ENCODE measurements at places on chromosomes 5 and 9.

GRCh38 chr5:110525762-110526161 is 200.7 kb downstream of the TMEM232 start:
- DNase-seq, result no peak

- no peak for DNase-seq
These were observed 555.6 kb downstream of the PRR16 start for GRCh38 chr5:121019734-121020133.

GRCh38 chr5:52743970-52744369 is 43.7 kb upstream of the ITGA1 start:
- no peak for DNase-seq

DNA sequence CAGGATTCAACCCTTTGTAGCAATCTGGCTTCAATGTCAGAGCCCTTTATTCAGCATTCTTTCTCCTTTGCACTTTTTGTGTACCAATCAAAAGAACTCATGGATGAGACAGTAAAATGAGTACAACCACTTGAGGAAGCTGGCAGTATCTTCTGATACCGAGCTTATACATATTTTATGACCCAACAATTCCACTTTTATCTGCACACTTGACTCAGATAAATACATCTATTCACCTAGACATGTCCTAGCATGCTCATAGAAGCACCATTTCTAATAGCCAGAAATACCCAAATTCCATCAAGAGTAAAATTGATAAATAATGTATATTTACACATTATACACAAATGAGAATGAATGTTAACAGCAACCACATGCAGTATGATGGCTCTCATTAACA is 111.2 kb upstream of the PTGER4 start:
- no peak for DNase-seq

DNA sequence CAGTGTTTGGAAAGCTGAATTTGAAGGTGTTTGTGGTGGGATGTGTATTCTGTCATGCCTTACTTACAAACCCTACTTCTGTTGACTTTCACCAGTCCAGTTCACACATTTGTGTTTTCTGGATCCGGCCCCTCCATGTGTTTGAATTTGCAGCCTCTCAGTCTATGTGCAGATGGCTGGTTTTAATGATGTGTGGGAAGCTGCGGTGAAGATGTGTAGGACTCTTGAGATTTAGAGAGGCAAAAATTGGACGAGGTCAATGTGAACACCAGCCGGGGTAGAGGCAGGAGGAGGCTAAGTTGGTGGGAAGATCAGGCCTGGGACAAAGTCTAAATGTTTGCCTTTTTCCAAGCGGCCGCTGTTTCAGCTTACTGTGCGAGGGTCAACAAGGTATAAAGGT is 115.4 kb upstream of the KLF9 start:
- DNase-seq, result no peak

DNA sequence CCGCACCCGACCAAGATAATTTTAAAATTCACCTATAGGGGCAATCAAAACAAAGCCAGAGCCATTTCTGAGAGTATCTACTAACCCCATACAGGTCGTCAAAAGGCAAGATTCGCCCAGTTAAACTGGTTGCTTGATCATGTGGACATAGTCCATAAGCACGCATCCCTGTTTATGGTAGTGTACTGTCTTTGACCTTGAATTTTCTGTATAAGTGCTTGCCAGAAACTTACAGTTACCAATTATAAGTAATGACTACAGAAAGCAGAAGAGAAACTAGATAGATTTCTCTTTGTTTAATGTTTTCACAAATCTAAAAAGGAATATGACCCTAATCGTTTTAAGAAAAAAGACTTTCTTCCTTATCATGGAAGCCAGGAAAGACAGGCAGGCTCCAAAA is 25.6 kb downstream of the SLC31A1 start:
- no peak for DNase-seq

DNA sequence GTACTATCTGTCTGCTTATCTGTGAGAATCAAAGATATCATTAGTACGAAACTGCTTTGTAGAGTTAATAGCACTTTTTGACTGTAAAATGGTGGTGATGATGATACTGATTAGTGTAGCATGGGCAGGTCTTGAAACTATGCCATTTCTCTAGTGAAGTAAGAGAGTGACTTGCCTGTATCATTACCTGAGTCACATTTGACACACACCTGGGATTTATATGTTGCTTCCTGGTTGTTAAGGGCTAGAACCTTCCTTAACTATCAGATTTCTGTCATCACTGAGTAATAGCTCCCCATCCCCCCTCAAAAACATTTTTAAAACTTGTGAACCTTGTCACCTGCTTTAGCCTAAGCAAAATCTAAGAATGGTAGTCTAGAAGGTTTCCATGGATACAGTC is 135.6 kb upstream of the RORB start:
- DNase-seq, result no peak
